Activated CD8-positive, alpha-beta T cell treated with anti-CD3 and anti-CD28 coated beads for 36 hours (primary cell): ENCODE measurements at places on chromosomes 6 and 20. TPM values are rescaled to one million over a fixed set of nuclear protein-coding genes. Genes with fewer than 3 reads are reported as not detected.

DNA sequence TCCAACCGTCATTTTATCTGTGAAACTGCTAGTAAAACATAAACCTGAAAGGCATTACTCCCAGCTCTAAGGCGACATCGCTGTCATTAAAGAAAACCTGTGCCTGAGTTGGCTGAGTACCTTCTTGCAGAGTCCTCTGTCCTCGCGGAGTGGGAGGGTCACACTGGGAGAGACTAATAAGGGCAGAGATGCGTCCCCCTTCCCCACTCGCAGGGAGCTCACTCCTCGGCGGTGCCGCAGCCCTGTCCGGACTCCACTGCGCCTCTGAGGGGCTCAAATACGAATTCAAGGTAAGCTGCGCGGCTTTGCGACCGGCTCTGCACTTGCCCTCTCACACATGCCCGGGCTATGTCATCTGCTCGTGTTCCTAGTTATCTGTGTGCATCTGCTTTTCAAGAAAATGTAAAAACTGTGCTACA is at the start of gene COL19A1:
TSS of gene COL19A1 (plus strand) at position 206 of the 419 bp plus-strand sequence. CDS start 13,012 bp downstream, outside the sequence.
- DNase-seq: peak; percentile 39

DNA sequence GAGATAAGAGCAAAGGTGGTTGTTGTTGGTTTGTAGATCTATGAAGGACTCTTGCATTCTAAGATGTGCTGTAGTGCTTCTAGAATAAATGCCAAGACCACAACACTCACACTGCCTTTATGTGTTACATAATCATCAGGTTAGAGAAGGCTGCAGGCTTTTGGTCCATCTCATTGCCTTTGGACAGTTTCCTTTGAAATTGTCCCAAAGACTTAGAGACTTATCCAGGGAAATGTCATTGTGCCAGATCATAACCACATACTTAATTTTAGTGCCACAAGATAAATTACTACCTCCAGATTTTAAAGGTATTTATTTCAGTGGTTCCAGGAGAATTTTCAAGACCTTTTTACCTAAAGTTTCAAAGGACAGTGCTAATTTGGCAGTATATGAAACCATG is 666.6 kb upstream of the CITED2 start:
- DNase-seq: no peak

DNA sequence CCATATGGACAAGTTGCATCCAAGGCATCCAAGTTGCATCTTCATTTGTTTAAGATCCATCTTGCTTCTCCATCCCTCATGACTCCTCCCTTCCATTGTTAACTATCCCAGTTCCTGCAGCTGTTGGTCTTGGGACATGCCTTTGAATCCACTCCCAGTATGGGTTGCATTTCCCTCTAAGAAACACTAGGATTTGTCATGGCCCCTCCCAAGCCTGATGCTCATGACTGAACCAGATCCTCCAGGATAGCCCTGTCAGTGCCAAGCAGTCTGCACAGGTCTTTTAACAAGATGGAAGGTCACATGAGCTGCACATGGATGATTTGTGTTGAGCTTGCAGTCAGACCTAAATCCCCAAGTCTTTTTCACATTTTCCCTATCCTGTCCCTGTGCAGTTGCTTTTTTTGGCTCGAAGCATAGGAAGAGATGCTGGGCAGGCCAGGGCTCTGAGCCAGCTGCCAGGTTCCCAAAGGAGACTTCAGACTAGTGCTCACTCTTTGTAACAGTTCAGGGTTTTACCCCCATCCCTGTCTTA is 4.2 kb downstream of the PPP2R5D start:
- DNase-seq: no peak

GRCh38 chr20:21796059-21796458 is 90.6 kb downstream of the PAX1 start:
- DNase-seq: peak; percentile 15

GRCh38 chr6:100774681-100775080 is 106.4 kb downstream of the ASCC3 start:
- DNase-seq: no peak

DNA sequence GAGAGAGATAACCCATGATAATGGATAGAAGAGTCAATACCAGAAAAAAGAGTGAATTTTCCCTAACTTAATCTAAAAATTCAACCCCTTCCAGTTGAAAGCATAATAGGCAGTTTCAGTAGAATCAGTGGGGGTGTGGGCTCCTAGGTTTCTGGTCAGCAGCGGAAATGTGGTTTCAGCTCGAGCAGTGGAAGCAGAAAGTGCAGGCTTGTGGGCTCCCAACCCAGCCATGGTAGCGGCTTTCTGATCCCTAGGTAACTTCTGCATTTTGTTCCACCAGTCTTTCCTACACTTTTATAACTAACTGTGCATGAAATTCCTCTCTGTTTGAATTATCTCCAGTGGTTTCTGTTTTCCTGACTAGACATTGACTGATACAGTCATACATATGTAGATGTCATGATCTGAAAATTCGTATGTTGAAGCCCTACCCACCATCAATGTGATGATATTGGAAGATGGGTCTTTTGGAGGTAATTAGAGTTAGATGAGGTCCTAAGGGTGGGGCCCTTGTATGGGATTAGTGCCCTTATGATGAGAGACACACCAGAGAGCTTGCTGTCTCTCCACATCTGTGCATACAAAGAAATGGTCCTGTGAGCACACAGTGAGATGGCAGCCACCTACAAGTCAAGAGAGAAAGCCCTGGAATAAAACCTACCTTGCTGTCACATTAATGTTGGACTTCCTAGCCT is 6.5 kb upstream of the DDO start:
- DNase-seq: no peak

DNA sequence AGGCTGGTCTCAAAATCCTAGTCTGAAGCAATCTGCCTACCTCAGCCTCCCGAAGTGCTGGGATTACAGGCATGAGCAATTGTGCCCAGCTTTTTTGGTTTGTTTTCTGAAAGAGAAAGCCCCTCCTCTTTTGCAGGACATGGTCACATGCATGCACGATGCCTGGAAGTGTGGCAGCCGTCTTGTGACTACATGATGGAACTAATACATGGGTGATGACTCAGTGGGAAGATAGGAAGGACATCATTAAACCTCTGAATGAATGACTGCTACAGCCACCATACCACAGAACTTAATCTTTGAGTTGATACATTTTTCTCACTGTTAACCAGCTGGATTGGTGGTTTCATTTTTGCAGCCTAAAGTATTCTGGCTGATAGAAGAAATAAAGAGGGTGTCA is 13.4 kb upstream of the CTNNBL1 start:
- DNase-seq: no peak

DNA sequence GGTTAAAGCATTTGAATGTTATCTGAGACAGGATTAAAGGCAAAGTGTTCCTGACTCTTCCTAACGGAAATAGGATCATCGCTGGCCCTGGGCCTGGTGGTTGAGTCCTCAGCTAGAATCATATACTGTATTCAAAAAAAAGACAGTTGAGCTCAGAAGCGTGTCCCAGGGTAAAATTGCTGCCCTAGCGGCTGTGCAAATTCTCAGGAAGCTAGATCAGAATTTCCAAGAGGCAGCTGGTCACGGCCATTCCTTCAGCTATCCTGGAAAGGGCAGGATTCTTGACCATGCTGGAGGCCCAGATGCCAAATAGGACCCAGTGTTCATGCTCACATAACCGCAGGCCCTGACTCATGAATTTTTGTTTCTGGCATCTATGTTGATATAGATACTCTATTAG is 67.4 kb downstream of the STMND1 start:
- no peak for DNase-seq

- DNase-seq: no peak
These were observed 6.8 kb upstream of the ARMC2 start for GRCh38 chr6:108841377-108841855.

DNA sequence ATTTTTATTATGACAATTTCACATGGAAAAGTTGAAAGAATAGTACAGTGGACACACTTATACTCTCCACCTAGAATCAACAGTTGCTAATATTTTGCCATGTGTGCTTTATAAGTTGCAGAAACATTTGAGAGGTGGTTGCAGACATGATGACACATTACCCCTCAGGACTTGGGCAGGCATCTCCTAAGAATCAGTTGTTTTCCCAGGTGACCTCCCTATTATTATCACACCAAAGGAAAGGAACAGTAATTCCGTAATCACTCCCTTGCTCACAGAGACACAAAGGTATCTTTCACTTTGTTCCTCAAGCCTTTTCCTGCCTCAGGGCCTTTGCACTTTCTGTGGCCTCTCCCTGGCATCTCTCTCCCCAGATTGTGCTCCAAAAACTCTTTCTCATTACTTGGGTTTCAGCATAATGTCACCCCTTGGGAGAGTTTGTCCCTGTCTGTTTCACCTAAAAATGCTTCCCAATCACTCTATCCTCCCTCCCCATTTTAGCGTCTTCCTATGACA is 5.9 kb upstream of the SULF2 start:
- no peak for DNase-seq

The F13A1 gene
- not detected for total RNA-seq

The C6orf58 gene
- not detected for total RNA-seq

The RTF2 gene
- total RNA-seq: 72.0 TPM

The FAM83C gene
- total RNA-seq: not detected

The MLIP gene
- total RNA-seq: not detected

The CENPW gene
- total RNA-seq: 65.8 TPM

The IL17A gene
- not detected for total RNA-seq
